ENCODE measurements at places on chromosomes 3 and 15.
A peak's percentile ranks its signal among the peaks of the same experiment; 100 is the strongest.

- no peak for DNase-seq
These were observed 400.0 kb upstream of the PPP2R3A start for GRCh38 chr3:135565546-135565945.

- DNase-seq = no peak
These were observed 58.2 kb upstream of the TMC3 start for GRCh38 chr15:81432179-81432578.

DNA sequence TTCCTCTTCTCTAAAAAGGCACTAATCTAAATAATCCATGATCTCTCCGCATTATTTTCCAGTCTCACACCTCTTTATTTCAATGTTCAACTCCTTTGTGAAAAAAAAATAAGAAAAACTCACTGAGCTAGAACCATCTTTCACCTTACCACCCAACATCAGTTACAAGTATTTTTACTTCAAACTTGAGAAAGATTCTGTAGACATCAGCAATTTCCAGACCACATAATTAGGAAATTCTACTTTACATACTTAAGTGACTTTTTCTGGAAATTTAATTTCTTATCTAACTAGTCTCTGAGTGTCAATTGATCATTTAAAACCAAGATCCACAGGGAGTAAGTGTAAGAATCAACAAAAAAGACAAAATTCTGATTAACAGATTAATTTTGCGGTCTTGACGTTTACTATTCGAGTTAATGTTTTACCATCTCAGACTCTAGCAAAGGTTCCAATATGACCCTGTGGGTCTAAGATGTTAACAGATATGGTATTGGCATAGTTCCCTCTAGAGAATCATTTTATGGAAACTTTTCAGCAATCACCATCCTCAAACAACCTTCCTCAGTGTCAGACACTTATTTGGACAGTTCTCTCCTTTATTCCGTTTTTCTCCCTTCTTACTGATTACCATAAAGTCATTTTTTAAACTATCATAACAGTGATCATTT lies 5.1 kb downstream of the ATP13A3 start:
- DNase-seq = no peak

DNA sequence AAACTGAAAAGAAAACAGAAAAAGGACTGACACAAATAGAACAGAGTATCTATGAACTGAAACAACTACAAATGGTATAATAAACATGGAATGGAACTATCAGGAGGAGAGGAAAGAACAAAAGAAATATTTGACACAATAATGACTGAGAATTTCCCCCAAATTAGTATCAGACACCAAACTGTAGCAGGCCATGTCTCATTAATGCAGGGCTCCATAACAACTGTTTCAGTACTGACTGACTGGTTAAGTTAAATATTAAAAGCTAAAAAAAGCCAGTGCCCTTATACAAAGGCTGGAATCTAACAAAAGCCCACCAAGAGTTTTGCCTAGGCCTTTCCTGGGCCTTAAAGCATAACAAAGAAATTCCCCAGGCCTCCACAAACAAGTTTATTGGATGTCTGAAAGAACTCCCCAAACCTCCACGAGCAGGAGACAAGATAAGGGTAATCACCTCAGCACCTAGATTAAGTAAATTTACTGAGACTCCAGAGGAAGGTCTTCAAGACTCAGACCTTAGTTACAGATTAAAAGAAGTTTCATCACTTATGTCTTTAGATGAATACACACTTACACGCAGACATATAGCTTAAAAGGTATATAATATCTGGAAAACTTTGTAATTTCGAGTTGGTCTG lies 45.7 kb downstream of the KPNA1 start:
- DNase-seq = no peak

DNA sequence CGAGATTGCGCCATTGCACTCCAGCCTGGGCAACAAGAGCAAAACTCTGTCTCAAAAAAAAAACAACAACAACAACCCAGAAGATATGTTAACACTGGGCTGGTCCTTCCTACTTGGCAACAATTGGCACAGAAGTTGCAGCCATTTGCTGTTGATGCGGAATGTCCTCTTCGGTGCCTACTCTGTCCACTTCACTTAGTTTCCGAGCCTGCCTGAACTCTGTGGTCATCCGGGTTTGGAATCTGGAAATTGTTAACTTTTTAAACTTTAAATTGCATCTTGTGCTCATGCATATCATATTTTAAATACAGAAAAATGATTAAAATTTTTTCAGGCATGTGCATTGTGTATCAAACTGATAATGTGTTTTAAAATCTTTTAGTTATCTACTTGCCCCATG lies 81.5 kb downstream of the FNDC3B start:
- DNase-seq = no peak

GRCh38 chr15:75107908-75108838 lies 84.8 kb downstream of the PPCDC start:
- DNase-seq = peak; percentile 28

GRCh38 chr3:124837065-124837464 lies 50.1 kb downstream of the ITGB5 start:
- no peak for DNase-seq

GRCh38 chr3:14403619-14404155 lies 1.3 kb downstream of the SLC6A6 start:
- no peak for DNase-seq

DNA sequence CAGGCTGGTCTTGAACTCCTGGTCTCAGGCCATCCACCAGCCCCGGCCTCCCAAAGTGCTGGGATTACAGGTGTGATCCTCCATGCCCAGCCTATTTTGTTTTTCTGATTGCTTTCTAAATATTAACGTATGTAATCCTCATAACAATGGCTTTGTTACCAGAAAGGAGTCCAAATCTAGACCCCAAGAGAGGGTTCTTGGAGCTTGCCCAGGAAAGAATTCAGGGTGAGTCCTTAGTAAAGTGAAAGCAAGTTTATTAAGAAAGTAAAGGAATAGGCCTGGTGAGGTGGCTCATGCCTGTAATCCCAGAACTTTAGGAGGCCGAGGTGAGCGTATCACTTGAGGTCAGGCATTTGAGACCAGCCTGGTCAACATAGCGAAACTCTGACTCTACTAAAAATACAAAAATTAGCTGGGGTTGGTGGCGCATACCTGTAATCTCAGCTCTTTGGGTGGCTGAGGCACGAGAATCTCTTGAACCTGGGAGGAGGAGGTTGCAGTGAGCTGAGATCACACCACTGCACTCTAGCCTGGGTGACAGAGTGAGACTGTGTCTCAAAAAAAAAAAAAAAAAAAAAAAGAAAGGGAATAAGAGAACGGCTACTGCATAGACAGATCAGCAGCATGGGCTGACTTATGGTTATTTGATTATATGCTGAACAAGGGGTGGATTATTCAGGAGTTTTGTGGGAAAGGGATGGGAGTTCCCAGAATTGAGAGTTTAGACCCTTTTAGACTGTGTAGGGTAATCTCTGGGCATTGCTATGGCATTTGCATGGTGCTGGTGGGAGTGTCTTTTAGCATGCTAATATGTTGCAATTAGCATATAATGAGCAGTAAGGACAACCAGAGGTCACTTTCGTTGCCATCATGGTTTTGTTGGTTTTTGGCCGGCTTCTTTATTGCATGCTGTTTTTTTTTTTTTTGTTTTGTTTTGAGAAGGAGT lies 36.1 kb downstream of the TYRO3 start:
- no peak for DNase-seq

DNA sequence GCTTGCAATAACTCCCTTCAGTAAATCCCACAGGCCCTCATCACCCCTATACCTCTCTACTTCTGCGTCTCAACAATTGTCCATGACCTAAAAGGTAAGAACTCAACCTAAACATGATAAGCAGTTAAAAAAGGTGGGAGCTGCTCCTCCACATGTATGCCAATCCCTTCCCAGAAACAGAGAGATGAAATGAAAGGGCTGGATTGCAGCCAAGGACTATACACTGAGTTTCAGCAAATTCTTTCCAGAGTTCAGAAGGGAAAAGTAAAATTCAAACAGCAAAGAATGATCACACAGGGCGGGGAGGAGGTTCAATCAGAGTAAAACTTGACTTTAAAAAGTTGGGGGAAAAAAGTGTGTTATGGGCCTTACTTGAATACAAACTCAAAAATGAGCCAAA lies 27.5 kb downstream of the PLOD2 start:
- no peak for DNase-seq

DNA sequence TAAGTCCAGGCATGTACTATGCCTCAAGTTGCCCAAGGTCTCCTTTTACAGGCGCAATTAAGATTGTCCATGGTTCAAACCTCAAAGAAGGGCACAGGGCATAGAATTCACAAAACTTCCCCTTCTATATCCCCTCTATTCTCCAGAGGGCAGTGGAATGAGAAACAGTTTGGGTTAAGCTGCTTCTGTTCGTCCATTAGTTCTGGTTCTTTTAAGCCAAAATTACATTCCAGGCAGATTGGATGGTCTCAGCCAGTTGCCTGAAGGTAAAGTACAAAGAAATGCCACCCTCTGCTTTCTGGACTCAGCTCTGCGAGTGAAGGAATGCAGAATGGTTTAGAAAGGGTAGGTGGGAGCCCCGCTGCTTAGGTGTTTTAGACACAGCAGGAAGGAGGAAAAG lies 200.7 kb downstream of the GREM1 start:
- DNase-seq = no peak

- DNase-seq = no peak
These were observed 22.4 kb downstream of the NANOGP8 start for GRCh38 chr15:35062738-35063099.

DNA sequence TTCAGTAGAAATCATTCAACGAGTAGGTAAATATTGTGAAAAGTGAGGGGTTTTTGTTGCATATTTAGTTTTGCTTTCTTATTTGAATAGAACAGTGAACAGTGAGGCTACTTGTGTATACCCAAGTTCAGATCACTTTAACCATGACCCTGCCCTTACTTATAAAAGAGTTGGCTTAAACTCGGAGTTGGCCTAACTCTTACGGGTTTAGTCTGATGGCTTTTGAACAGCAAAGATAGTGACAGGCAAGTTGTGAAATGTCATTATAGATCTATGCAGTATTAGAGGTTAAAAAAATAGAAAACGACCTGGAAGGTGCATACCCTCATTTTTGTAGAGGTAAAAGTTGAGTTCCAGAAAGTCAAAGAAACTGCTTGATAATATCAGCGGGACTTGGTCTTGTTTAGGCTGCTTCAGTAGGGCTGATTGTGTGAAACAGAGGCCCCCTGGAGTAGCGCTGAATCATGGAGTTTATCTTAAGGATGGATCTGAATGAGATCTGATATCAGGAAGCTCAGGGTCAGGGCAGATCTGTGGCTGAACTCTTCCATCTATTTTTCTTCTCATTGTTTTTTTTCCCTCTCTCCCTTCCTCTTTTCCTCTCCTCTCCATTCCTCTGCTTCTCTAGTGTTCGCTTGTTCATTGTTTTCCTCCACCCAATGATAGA lies 359.8 kb downstream of the LPP start:
- DNase-seq = no peak

- no peak for DNase-seq
These were observed 248.5 kb downstream of the PTPRG start for GRCh38 chr3:61809879-61810278.

GRCh38 chr3:18660059-18660458 lies 234.9 kb upstream of the SATB1 start:
- DNase-seq = no peak

- DNase-seq = no peak
These were observed 29.6 kb upstream of the MGLL start for GRCh38 chr3:127851899-127852298.

DNA sequence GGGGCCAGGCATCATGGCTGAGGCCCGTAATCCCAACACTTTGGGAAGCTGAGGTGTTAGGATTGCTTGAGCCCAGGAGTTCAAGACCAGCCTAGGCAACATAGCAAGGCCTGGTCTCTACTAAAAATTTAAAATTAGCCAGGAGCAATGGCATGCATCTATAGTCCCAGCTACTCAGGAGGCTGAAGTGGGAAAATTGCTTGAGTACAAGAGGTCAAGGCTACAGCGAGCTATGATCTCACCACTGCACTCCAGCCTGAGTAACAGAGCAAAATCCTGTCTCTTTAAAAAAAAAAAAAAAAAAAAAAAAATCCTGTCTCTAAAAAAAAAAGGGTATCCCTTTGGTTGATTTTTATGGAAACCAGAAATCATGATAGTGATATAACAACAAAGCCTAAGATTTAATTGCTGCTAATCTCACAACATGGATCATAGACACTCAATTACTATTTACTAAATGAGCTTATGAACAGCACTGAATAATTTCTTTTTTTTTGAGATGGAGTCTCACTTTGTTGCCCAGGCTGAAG lies 12.1 kb downstream of the PCLAF start:
- DNase-seq = no peak

DNA sequence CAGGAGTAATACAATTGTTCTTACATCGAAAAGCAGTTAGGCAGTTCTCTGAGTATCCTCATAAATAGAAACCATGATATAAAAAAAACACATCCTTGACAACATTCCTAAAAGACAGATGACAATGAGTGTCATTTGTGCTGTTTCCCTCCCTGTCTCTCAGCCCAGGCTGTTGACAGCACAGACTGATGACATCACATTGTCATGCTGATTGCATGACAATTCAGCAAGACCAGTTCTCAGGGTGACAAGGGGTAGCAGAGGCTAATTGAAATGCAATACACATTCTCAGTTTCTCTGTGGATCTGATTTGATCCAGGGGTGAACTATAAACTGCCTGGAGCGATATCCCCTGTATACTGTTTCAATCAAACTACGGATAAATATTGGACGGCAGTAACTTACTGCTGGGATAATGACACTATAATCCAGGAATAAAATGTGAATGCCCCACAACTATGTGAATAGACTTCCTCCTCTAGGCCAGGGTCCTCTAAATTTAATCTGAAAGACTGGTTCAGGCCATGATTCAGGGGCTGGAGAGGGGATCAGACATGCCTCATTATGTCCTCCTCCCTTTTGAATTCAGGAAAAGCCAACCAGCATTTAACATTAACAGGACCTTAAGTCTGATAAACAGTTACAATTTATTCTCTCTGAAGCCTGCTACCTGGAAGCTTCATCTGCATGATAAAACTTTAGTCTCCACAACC lies 16.7 kb upstream of the EIF1B start:
- no peak for DNase-seq

- DNase-seq = no peak
These were observed 674.7 kb downstream of the MECOM start for GRCh38 chr3:168988853-168989252.

DNA sequence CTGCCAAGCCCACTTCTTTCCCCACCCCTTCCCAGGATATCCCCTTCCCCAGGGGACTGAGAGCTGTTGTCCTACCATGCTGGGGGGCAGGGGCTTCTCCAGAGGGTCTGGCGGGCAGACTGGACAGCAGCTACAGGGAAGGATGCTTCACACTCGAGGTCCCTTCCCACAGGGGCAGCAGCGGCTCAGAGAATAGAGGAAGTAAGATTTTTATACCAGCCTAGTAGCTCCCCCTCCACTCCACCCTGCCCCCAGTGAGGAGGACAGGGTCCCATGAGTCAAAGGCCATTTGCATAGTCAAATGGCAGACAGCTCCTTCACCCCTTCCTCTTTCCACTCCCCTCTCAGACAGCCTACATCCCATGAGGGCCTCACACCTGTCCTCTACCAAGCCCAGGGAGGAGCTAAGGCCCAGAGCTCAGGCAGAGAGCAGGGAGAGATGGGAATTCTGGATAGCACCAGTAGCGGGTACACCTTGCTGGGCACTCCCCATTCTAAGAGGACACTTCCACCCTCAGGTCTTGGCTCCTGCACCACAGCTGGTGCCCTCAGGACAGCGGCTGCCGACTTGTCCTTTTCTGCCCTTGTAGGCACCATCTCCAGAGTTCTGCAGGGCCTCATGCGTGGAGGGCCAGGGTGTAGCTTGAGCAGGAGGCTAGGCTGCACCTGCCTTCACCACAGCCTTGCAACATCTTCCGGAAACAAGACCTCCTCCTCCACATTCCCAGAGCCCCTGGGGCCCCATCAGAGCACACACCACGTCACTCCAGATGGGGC lies at the start of gene TLR9:
Gene TLR9 (minus strand): TSS at position 194 of the 777 bp plus-strand sequence. CDS start 116 bp downstream, at position 78.
- DNase-seq = no peak

GRCh38 chr3:58003093-58003492 lies 5.1 kb upstream of the FLNB start:
- DNase-seq = no peak

- peak; percentile 26 for DNase-seq
These were observed 516.7 kb downstream of the FOXP1 start for GRCh38 chr3:71066849-71067261.
